ENCODE measurements at places on chromosomes 13 and 19. TPM values are rescaled to one million over a fixed set of nuclear protein-coding genes. Genes with fewer than 3 reads are reported as not detected.

DNA sequence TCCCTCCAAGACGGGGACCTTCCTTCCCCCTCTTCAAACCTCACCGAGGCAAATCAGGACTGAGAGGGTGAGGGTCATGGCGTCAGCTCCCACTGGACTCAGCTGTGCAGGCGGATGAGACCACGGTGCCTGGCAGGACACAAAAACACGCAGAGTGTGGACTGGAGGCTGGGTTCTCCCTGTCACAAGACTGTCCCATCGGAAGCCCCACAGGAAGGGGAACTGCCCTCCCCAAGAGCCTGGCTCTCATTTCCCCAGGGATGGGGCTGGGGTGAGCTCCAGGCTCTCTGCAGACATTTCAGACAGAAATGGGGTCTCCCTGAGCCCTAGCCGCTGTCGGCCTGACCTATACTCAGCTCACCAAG, at the start of gene LILRB5:
Gene LILRB5, minus strand, starts transcription at position 158 of the 365 bp plus-strand sequence. Its CDS starts 80 bp downstream, at position 78.
- H3K27me3 ChIP-seq: peaks cover 17% of the 10 kb centered on the region
- no peaks in the 10 kb centered on the region for H3K4me1 ChIP-seq
- no peak within 1 kb of the TSS for H3K27ac ChIP-seq
- no peaks in the 10 kb centered on the region for H3K36me3 ChIP-seq
- no peak for DNase-seq
- H3K4me3 ChIP-seq: no peak within 1 kb of the TSS

- H3K27ac ChIP-seq: no peak overlapping the region
- H3K27me3 ChIP-seq: no peaks in the 10 kb centered on the region
- peaks cover 6% of the 10 kb centered on the region for H3K4me1 ChIP-seq
- H3K4me3 ChIP-seq: no peak overlapping the region
Measured at GRCh38 chr19:17549085-17549740, 6.2 kb upstream of the COLGALT1 start.

DNA sequence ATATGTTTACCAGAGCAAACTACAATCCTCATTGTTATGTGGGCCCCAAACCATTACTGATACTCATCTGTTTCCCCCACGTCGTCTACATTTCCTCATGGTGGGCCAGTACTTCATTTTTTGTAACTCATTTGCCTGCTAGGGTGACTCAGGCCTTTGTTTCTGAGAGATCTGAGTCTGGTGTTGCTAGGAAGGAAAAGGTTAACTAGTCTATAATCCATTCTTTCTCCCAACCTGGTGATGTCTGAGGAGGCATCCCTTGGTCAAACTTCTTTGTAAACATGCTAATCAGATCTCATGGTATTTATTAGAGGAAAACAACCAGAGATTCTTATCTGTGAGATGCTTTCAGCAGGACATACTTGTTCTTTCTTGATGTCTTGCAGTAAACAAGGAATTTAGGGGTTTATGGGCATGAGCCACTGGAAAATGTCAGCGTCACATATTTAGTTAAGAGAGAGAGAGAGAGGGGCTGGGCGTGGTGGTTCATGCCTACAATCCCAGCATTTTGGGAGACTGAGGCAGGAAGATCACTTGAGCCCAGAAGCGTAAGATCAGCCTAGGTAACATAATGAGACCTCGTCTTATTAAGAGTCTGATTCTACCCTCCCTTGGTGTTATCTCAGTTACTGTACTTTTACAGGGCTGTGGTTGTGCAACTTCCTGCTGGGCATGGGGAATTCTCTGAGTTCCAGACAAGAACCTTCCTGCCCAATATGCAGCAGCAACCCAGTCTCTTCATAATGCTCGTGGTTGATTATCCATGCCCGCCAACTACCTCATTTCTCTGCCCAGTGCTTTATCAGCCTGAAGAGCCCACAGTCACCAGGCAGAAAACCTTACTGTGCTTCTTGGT, 9.7 kb upstream of the DPRX start:
- DNase-seq: no peak
- H3K36me3 ChIP-seq: no peaks in the 10 kb centered on the region
- no peak overlapping the region for H3K4me3 ChIP-seq
- H3K4me1 ChIP-seq: no peaks in the 10 kb centered on the region

DNA sequence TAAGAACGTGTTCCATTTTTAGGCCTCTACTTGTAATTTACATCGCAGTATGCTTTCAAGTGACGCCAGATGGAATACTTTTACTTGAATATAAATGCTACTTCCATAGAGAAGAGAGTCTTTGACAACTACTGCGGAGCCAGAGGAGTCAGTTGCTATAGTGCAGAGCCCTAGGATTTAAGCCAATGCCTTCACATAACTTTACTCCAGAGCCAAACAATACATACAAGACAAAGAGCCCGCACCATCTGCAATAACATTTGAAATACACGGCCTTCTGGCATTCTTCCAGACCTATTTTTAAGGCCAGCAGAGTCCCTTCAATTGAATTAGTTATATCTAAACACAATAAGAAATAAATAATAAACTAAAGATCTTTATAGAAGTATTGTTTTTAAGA, 59.4 kb downstream of the XPO4 start:
- no peak overlapping the region for H3K27ac ChIP-seq
- DNase-seq: no peak
- H3K27me3 ChIP-seq: no peaks in the 10 kb centered on the region
- no peaks in the 10 kb centered on the region for H3K4me1 ChIP-seq
- no peak overlapping the region for H3K4me3 ChIP-seq

DNA sequence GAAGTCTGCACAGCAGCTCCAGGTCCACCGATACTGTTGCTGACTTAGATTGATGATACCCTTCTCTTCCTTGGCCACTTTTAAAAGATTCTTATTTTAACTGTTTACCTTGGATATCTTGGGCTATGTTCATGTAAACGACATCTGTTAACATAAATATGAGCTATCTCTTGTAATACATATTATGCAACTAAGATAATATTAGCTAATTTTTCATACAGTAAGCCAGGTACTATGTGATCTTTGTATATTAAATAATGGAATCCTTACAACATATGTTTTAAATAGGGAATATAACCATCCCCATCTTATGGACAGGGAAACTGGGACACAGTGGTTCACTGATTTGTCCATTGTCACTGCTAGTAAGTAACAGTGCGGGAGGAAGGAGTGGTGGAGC, 37.9 kb downstream of the TNFRSF19 start:
- DNase-seq: no peak
- H3K4me1 ChIP-seq: peaks cover 19% of the 10 kb centered on the region
- H3K27ac ChIP-seq: no peak overlapping the region

DNA sequence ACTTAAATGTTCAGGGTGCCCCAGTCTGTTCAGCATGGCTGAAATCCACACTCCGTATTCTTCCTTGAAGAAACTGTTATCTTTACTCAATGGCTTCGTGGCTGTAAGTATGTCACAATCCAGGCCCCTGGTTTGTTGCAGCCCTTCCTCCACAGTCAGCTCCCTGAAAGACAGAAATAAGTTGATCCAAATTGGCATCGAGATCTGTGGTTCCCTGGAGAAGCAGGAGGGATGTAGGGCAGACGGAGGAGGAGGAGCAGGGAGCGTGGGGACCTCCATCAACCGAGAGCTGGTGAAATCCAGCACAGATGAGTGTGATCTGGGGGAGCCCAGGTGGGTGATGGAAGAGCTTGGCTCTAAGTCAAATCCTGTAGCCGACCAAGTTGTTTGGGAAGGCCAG, 304 bp downstream of the TSPAN16 start:
- DNase-seq: no peak
- H3K4me3 ChIP-seq: no peak overlapping the region
- peaks cover 7% of the 10 kb centered on the region for H3K4me1 ChIP-seq
- H3K27ac ChIP-seq: no peak overlapping the region
- H3K36me3 ChIP-seq: no peaks in the 10 kb centered on the region
- peaks cover 3% of the 10 kb centered on the region for H3K27me3 ChIP-seq

DNA sequence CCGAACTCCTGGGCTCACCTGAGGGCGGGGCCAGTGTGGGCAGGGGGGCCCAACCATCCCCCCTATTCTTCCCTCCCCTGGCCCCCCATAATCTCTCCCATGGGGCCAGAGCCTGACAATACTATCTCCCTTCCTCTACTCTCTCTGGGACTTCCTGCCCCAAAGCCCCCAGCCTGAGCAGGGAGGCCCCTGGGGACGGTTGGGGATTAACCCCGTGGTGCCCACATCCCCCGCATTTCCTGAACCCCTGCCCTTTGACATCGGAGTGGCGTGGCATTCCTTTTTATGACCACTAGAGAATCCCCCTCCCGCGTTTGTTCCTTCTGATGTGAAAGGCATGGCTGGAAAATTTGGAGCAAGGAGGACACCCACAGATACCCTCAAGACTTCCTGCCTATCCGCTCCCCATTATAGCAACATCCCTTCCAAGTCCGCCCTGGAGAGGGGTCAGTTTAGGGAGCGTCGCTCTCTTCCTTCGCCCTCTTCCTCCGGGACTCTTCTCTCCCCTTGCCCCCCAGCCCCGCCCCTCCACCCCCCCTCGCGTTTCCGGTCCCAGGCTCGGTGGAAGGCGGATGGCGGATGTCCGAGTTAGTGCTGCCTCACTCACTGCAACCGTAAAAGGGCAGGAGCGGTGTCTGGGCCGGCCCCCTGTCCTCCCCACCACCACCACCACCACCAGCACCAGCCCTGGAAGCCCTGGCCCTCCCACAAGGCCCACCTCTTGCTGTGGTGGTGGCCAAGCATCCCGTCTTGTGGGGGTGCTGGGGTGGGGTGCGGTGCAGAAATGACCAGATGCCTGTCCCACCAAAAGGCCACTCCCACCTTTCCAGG, 1.8 kb downstream of the VASP start:
- no peak for DNase-seq
- peak overlapping the region; percentile 95 for H3K27ac ChIP-seq
- no peaks in the 10 kb centered on the region for H3K27me3 ChIP-seq
- H3K4me3 ChIP-seq: peak overlapping the region; percentile 86

DNA sequence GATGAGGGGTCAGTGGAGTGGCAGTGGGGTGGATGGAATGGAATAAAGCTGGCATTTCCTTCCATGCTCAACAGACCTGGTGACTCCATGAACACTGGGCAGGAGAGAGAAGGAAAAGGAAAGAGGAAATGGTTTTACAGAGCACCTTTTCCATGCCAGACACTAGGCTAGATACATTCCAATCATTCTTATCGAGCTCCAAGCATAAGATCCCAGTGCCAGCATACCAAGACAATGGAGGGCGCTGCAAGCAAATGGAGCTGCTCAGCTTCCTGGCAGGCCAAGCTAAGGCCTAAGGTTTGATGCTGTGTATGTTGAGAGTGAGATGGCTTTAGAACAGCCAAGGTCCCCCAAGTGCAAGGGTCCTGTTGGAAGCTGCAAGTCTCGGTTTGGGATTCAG, 113.2 kb downstream of the HSPH1 start:
- H3K4me3 ChIP-seq: no peak overlapping the region
- H3K36me3 ChIP-seq: no peaks in the 10 kb centered on the region
- DNase-seq: no peak
- H3K27ac ChIP-seq: no peak overlapping the region
- H3K27me3 ChIP-seq: no peaks in the 10 kb centered on the region

- no peaks in the 10 kb centered on the region for H3K4me1 ChIP-seq
- DNase-seq: no peak
- H3K27ac ChIP-seq: no peak overlapping the region
- H3K27me3 ChIP-seq: no peaks in the 10 kb centered on the region
- H3K4me3 ChIP-seq: no peak overlapping the region
- H3K36me3 ChIP-seq: no peaks in the 10 kb centered on the region
Measured at GRCh38 chr13:24911133-24911908, 147.4 kb downstream of the RNF17 start.

DNA sequence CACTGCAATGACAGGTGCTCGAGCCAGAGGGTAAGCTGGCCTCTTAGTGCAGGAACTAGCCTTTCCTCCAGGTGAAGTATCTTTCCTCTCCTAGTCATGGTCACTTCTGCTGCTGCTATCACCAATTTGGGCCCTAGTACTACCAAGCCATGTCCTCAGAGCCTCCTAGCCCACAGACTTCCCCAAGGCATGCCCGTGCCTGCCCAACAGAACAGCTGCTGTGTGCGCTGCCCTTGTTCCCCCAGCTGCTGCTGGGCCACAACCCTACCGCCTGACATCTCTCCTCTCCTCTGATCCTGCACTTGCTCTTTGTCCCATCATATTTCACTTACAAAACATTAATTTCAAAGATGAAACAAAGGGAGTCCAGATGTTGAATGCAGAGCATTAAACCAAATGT, 168.5 kb upstream of the FREM2 start:
- H3K27ac ChIP-seq: no peak overlapping the region
- no peak overlapping the region for H3K4me3 ChIP-seq
- no peaks in the 10 kb centered on the region for H3K4me1 ChIP-seq
- DNase-seq: no peak
- H3K36me3 ChIP-seq: no peaks in the 10 kb centered on the region

GRCh38 chr19:42816894-42817293, 51.4 kb upstream of the PSG8 start:
- H3K27me3 ChIP-seq: no peaks in the 10 kb centered on the region
- H3K4me3 ChIP-seq: no peak overlapping the region

- no peak for DNase-seq
- H3K4me1 ChIP-seq: no peaks in the 10 kb centered on the region
Measured at GRCh38 chr13:48194379-48194754, 38.6 kb upstream of the ITM2B start.

- H3K4me1 ChIP-seq: peaks cover 2% of the 10 kb centered on the region
- H3K27ac ChIP-seq: no peak overlapping the region
- peaks cover 44% of the 10 kb centered on the region for H3K27me3 ChIP-seq
- DNase-seq: no peak
- no peak overlapping the region for H3K4me3 ChIP-seq
Measured at GRCh38 chr13:77696879-77697216, 639 bp upstream of the SLAIN1 start.

GRCh38 chr19:39444598-39445195, 685 bp upstream of the SUPT5H start:
- no peaks in the 10 kb centered on the region for H3K27me3 ChIP-seq
- H3K4me1 ChIP-seq: peaks cover 23% of the 10 kb centered on the region
- H3K36me3 ChIP-seq: no peaks in the 10 kb centered on the region
- H3K4me3 ChIP-seq: peak overlapping the region; percentile 91
- DNase-seq: no peak

DNA sequence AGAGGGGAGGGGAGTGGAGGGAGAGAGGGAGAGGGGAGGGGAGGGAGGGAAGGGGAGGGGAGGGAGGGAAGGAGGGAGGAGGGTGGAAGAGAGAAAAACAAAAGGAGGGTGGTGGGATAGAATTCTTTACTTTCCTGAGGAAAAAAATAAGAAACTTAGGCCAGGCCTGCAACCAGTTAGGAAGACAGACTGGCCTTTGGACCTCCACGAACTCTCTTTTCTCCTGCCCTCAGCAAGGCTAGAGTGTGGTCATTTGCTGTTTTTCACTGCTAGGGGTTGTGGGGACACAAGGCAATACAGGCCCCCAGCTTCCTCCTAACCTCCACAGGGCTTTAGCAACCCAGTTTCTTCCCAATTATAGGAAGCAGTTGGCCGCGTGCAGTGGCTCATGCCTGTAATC, 4.2 kb downstream of the CCDC8 start:
- no peak overlapping the region for H3K27ac ChIP-seq
- no peak overlapping the region for H3K4me3 ChIP-seq
- peaks cover 16% of the 10 kb centered on the region for H3K27me3 ChIP-seq
- peaks cover 17% of the 10 kb centered on the region for H3K4me1 ChIP-seq

ZNF430 gene
- 11.8 TPM for polyA plus RNA-seq
